LoVo (cell line): ENCODE measurements at places on chromosomes 11 and 22.

GRCh38 chr11:132310390-132311375, 940.3 kb downstream of the NTM start:
- no peak for DNase-seq

- DNase-seq, result no peak
Observed at GRCh38 chr11:75816561-75817239, 1.7 kb downstream of the UVRAG start.

DNA sequence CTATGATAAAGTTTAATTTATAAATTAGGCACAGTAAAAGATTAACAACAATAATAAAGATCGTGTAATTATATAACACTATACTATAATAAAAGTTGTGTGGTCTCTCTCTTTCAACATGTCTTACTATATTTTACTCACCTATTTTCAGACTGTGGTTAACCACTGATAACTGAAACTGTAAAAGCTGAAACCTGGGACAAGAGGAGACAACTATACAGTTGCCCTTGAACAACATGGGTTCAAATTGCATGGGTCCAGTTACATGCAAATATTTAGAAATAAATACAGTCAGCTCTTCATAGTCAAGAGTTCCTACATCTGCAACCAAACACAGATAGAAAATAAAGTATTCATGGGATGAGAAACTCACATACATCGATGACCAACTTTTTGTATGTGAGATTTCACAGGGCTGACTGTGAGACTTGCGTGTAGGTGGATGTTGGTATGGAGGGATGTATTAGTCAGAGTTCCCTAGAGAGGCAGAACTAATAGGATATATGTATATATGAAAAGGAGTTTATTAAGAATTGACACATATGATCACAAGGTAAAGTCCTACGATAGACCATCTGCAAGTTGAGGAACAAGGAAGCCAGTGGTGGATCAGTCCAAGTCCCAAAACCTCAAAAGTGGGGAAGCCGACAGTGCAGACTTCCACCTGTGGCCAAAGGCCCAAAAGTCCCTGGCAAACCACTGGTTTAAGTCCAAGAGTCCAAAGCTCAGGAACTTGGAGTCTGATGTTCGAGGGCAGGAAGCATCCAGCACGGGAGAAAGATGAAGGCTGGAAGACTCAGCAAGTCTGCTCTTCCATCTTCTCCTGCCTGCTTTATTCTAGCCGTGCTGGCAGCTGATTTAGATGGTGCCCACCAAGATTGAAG, 359.5 kb downstream of the INSC start:
- DNase-seq, result no peak

DNA sequence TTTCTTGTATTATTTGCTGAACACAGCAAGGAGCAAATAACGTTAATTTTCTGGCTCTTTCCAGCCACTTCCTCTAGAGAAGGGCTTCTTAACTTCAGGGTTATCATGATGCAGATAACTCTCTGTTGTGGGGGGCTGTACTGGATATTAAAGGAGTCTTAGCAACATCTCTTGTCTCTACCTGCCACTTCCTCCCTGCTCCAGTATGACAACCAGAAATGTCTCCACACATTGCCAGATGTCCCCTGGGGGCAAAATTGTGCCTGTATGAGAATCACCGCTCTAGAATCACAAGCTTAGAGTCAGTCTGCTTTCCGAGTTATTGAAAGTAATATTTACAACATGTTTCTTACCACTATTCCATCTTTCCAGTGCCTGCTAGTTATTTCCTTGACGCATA, 6.8 kb downstream of the JRKL start:
- no peak for DNase-seq

GRCh38 chr11:103125462-103125861, 16.2 kb downstream of the DYNC2H1 start:
- DNase-seq, result no peak

DNA sequence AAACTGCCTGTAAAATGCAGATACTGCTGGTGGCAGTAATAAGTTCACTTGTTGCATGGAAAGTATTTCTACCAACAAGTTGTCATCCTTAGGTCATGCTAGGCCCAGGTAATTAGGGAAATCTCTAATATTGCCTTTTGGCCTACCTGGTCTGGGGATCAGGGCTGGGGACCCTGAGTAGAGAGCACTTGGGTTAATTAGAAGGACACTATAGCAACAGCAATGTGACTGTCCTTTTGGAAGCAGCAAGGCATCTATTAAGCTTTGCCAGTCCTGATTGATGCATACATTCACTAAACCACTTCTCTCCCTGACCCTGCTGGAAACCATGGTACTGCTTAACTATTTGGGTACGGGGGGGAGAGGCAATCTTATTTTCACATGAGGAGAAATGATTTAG, 86.5 kb upstream of the GNAZ start:
- DNase-seq, result no peak

DNA sequence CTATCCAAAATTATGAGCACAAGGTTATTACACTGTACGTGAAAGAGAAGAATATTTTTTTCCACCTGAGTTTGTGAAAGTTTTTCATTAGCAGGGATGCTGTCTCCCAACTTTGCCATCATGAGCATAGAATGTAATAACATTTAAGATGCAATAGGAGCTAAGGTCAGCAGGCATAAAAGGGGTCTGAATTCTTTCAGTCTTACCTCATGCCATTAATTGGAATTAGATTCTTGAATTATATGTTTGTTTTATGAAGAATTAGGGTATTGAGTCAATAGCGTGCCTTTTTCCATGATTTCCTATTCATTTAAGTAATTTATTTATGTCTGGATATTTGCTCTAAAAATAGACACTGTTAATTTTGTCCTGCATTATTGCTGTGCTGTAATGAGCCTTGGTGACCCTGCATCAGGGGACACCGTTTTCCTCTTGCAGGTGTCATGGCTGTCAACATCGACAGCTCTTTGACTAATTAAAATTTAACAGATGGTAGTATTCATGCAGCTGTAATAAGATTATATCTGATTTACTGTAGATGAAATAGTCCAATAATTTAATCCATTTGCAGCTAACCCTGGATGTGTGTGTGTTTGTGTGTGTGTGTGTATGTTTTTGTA, 637.5 kb downstream of the NELL1 start:
- DNase-seq, result no peak

DNA sequence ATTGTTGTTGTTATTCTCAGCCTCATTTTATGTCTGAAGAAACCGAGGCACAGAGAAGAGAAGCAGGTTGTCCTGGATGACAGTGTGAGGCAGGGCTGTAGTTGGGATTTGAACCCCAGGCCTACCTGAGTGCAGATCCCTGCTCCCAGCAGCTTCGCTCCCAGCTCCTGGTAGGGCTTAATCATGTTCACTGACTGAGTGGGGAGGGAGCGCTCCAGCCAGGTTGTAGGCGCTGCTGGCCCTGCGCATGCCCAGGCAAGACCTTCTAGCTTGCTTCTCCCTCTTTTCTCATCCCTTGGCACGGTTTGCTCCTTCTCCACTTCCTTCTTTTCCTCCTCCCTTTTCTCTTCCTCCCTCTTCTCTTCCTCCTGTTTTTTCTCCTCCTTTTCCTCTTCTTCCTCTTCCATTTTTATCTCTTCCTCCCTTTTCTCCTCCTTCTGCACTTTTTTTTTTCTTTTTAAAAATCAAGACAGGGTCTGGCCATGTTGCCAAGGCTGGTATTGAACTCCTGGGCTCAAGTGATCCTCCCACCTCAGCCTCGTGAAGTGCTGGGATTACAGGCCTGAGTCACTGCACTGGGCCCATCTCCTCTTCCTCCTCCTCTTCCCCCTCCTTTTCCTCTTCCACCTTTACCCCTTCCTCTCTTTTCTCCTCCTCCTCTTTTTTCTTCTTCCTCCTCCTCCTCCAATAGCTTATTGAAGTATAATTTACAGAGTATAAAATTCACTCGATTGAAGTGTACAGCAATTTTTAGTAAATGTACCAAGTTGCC, 109.3 kb downstream of the KIAA1671 start:
- no peak for DNase-seq

DNA sequence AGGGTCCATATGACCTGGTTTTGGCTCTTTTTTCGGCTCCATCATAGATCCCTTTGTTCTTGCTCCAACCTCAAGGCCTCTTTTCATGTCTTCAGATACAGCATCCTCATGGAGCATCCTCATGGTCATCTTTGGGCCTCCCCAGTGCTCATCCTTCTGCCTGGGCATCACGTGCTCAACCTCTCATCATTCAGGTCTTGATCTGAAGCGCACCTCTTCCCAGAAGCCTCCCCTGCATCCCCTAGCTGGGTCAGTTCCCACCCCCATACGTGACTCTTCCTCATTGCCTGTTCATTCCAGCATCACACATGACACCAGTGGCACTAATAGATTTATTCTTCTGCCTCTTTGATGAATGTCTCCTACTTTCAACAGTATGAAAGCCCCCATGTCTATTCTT, 192.2 kb downstream of the MIAT start:
- DNase-seq, result no peak

GRCh38 chr11:83025267-83025704, 46.4 kb downstream of the RAB30 start:
- no peak for DNase-seq

DNA sequence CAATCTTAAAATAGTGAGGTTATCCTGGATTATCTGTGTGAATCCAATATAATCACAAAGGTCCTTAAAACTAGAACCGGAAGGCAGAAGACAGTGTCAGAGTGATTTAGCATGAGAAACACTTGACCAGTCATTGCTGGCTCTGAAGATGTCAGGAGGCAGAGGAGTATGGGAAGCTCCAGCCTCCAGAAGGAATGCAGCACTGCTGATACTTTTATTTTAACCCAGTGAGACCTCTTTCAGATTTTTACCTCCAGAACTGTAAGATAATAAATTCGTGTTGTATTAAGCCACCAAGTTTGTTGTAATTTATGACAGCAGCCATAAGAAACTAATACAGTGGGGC, 134.4 kb upstream of the ZC3H12C start:
- no peak for DNase-seq

DNA sequence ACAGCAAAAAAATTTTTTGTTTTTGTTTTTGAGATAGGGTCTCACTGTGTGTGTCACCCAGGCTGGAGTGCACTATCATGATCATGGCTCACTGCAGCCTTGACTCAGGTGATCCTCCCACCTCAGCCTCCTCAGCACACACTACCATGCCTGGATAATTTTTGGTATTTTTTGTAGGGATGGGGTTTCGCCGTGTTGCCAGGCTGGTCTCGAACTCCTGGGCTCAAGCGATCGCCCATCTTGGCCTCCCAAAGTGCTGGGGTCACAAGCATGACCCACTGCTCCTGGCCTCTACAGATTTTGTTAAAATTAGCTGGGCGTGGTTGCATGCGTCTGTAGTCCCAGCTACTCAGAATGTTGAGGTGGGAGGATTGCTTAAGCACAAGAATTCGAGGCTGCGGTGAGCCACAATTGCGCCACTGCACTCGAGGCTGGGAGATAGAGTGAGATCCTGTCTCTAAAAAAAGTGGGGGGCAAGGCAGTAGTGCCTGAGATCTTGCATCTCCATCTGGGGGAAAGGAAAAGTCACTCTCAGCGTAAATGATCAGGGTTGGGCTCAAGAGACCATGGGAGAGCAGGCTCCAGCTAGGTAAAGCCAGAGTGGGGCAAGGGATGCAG, 10.6 kb upstream of the DGKZ start:
- no peak for DNase-seq

- no peak for DNase-seq
Observed at GRCh38 chr11:46505741-46506482, 87.9 kb downstream of the AMBRA1 start.

DNA sequence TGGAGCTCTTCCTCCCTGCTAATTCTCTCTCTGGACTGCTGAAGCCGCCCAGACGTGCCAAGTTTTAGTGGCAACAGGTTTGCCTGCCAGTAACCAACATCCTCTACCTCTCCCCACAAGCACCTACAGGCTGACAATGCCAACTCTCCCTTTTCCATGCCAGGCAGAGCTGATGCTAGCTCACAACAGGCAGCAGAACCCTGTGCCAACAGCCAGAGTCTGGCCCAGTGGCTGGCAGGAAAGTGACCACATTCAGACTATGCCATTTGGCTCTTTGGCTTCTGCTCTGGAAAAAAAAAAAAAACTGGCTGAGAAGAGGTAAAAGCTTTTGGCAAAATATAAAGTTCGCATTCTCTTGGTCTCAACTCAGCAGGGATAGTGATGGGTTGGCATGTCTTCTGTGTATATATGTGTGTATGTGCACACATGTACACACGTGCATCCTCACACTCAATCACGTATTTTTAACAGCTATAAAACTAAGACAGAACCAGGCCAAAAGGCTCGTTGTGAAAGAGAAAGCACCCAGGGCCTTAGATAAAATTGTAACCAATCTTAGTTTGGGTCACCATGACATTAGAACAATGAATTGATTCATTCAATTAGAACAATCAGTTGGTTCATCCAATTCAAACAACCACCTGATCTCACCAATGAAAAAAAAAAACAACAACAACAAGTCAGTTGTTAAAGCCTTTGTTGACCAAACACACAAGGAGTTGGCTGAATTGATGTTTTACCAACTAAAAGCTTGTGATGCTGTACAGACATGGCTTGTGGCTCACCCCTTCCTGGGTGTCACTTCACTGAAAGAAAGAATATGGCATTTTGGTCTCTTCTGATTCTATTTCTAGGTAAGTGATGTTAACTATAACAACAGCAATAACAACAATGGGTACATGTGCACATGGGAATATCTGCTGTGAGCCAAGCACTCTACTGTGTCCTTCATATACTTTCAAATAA, 48.6 kb downstream of the TRIM29 start:
- no peak for DNase-seq

DNA sequence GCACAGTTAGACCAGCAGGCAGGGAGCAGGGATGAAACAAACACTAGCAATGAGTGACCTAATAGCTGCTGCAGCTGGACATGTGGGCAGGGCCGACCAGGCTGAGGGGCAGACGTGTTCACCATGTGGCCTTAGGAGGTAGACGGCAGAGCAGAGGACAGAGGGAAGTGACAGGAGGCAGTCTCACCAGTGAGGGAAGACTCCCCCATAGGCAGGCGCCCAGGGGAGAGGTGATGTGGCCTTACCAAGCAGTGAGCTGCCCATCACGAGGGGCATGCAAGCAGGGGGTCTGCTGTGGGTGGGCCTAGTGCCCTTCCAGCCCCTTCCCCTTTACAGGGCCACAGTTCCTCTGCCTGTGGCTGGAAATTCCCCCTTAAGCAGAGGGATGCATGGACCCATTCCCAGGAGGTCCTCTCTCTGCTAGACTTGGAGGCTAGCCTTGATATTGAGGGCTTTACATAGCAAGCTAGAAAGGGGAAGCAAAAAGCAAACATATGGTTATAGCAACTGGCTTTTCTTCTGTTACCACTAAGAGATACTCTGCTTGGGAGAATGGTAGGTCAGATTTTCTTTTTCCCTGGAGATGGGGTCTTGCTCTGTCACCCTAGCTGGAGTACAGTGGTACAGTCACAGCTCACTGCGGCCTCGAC, 67.6 kb downstream of the MPPED1 start:
- DNase-seq, result no peak

- no peak for DNase-seq
Observed at GRCh38 chr11:46632502-46632901, 15.1 kb downstream of the ATG13 start.

GRCh38 chr22:20113551-20114310, 2.2 kb upstream of the RANBP1 start:
- no peak for DNase-seq

- DNase-seq, result no peak
Observed at GRCh38 chr11:46616551-46617133, 385 bp downstream of the HARBI1 start.
